ENCODE measurements at places on chromosomes 3 and 15.

- DNase-seq = no peak
Measured at GRCh38 chr15:88700716-88701115, 61.9 kb downstream of the ISG20 start.

DNA sequence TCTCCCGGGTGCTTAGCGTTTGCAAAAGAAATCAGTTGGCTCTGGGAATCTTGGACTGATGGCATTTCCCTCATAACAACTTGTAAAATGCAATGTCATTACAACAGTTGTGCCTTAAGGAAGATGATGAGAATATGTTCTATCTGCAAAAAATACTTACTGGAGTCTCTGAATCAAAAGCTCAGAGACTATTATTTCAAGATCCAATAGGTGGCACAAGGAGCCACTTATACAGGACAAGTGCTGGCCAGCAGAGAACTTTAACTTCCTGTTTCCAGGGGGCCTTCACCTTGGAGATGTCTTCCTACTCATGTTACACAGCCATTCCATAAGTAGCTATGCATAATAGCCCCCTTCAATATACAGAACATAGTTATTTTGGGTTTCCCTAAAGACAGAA lies 8.9 kb upstream of the RPS27L start:
- DNase-seq = peak; percentile 49

GRCh38 chr15:74053941-74054529 lies 28.3 kb downstream of the GOLGA6A start:
- DNase-seq = peak; percentile 52

GRCh38 chr15:52727815-52728214 lies 48.6 kb upstream of the ATOSA start:
- no peak for DNase-seq

GRCh38 chr3:72152551-72153476 lies 367.9 kb upstream of the PROK2 start:
- no peak for DNase-seq

DNA sequence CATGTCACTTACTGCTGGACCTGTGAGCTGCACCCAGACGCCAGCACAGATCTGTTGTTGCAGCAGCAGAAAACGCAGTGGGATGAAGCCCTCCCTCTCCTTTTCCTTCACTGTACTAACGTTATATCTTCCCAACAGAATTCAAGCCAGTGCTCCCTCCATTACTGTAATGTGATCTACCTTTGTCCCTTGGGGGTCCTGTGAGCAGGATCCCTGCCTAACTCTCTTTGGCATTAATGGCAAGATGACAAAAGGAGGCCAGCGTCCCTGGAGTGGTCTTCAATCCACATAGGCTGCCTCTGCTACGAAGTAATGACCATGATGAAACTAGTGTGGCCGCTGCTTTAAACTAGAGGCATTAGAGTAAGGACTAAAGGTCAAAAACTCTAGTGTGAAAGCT lies 69.3 kb upstream of the SOX14 start:
- no peak for DNase-seq

DNA sequence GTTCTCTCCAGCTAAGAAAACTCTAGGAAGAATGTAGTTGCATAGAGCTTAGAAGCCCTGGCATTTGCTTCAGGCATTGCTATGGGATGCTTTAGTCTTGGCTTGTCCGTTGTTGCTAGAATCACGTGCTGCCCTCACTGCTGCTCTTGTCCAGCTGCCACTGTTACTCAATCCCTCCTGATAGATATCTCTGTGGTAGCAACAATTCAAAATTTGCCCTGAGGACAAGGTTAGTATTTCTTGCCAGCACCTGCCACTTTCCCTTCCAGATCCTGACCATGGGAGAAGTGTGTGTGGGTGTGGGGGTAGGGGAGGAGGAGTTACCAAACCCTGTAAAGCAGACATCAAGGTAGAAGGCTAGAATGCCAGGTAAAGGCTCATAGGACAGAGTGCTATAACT lies 113.8 kb downstream of the PPM1L start:
- no peak for DNase-seq

DNA sequence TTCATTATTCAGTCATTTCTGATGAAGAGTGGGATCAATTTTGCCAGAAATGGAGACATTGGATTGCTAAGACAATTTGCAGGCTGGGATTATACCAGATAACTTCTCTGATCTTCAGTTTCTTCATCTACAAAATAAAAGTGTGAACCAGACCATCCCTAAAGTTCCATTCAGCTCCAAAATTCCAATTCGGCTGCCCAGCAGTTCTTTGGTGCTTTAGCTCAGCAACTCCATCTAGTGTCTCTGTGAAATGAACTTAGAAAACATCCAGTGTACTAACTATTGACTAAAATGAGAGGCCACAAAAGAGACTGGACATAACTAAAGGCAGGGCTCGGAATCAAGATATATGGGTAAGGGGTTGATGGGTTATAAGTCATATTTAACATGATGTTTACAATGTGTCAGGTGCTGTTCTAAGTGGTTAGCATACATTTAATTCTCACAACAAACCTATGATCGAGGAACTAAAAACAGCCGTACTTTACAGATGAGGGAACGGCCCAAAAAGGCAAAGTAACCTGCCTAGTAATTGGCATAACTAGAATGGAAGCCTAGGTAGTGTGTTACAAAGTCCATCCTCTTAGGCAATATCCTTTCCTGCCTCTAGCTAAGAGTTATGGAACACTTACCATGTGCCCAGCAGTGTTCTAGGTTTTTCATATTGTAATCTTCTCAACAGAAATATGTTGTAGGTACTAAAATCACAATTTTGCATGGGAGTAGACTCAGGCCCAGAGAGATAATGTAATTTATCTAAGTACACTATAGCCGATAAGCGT lies 17.0 kb downstream of the THAP10 start:
- DNase-seq = no peak

- no peak for DNase-seq
Measured at GRCh38 chr3:55720614-55721013, 233.5 kb upstream of the WNT5A start.

- no peak for DNase-seq
Measured at GRCh38 chr15:41965441-41966413, 6.6 kb downstream of the EHD4 start.

GRCh38 chr15:83010709-83011270 lies 649 bp downstream of the C15orf40 start:
- peak; percentile 88 for DNase-seq

DNA sequence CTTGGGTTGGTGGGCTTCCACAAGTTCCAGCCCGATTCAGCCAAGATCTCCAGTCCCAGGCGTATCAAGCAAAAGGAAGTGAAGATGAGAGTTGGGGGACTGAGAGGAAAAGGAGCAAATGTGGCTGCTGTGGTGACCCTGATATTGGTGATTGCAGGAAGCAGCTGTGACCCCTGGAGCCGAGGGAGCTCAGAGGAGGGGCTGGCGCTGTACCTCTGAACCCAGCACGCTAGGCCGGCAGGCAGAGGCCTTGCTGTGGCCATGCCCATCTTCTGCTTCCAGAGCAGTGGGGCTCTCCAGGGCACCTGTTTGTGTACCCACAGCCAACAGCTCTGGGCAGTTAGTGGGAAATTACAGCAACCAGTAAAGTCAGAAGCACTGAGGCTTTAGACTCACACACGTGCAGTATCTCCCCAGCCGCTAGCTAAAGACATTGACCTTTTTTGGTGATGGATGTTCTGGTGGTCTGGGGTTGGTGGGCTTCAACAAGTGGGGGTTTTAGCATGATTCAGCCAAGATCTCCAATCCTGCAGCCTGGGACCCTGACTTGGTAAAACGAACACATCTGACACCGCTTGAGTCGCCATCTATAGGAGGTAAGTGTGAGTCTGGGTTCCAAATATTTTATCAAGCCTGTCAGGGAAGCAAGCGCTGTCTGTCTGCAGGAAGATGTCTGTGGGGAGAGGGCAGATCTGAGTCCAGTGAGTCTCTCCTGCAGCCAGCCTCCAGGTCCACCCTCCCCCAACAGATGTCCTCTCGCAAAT lies 33.1 kb downstream of the TM2D3 start:
- DNase-seq = no peak

- no peak for DNase-seq
Measured at GRCh38 chr15:37873336-37873735, 61.1 kb upstream of the TMCO5A start.

- DNase-seq = no peak
Measured at GRCh38 chr3:71672340-71672739, 52.9 kb downstream of the EIF4E3 start.

DNA sequence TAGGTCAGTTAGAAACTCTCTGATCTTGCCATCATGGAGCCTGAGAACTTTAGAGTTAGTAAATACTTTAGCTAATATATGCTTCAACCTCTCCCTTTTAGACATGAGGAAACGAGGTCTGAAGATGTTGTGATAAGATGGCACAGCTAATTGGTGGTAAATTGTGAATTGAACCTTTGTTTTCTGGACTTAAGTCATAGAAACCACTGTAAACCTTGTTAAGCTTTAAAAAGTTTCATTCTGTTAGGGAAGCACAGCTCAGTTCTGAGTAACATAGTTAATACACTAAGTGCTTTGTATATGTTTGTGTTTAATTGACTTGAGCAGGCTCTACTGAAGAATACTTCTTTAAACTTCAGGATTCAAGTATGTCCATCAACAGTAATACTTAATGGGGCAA lies 108.6 kb downstream of the AKAP13 start:
- DNase-seq = no peak

GRCh38 chr15:100790786-100791265 lies 88.8 kb upstream of the ALDH1A3 start:
- DNase-seq = no peak

GRCh38 chr3:40829876-40830275 lies 305.1 kb downstream of the ZNF621 start:
- DNase-seq = no peak

- DNase-seq = no peak
Measured at GRCh38 chr3:58218904-58219303, 8.1 kb upstream of the DNASE1L3 start.

DNA sequence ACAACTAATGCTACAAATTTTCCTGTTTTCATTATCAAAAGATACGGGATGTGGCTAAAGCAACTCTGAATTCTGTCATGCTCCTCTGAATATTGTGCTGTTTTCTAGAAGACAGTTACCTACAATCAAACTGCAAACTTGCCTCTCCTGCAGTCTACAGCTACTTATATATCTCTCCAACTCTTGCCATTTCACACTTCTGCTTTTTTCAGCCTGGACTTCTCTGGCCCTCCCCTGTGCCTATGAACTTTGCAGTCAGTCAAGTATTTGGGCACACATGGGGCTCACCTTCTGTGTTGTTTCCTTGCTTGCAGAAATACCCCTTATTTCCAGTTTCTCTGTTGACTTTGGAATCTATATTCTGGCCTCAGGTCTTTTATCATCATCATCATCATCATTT lies 575.6 kb downstream of the GRM7 start:
- no peak for DNase-seq

DNA sequence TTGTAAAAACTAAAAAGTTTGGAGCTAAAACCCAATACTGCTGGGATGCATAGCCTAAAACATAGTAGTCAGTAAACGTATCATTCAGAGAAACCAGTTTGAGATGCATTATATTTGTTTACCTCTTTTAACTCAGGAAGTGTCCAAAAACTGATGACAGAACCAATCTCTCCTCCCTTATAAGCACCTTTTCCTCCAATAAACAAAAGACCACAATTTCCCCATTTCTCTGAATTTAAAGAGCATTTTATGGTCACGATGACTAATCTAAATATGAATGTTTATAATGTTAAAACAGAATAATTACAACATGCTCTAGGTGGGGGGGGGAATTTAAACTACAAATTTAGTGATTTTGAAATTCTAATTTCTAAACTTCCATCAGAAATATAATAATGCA lies 58.5 kb downstream of the CEP63 start:
- DNase-seq = peak; percentile 54

GRCh38 chr3:133474817-133475216 lies 75.0 kb downstream of the BFSP2 start:
- DNase-seq = peak; percentile 47

DNA sequence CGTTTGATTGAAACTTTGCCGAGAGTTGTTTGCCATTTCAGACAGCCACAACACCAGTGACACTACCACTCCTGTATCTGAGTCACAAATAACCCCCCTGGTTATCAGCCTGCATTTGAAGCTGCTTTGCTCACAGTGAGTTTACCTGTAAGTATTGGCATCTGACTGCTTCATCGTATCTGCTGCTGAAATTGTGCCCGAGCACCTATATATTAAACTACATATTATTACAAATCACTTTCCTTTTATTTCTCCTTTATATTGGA lies 39.2 kb upstream of the SPSB4 start:
- no peak for DNase-seq

GRCh38 chr3:14583548-14584091 lies 43.5 kb upstream of the GRIP2 start:
- no peak for DNase-seq

DNA sequence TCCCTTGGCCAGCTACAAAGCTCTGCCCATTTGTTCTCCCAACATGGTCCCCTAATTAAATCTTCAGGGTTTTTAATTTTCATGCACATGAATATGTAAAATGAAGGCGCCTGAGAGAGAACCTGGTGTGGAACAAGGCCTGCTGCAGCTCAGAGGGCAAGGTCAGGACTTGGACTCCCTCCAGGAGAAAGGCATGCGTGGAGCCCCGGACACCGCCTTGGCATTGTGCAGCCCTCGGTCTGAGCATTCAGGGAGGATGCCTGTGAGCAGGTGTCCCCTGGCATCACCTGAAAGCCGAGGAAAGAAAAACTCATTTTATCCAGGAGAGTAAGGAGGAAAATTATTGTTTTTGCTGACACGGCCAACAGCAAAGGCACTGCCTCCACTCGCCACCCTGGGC lies 33.8 kb upstream of the EPHB1 start:
- DNase-seq = no peak

DNA sequence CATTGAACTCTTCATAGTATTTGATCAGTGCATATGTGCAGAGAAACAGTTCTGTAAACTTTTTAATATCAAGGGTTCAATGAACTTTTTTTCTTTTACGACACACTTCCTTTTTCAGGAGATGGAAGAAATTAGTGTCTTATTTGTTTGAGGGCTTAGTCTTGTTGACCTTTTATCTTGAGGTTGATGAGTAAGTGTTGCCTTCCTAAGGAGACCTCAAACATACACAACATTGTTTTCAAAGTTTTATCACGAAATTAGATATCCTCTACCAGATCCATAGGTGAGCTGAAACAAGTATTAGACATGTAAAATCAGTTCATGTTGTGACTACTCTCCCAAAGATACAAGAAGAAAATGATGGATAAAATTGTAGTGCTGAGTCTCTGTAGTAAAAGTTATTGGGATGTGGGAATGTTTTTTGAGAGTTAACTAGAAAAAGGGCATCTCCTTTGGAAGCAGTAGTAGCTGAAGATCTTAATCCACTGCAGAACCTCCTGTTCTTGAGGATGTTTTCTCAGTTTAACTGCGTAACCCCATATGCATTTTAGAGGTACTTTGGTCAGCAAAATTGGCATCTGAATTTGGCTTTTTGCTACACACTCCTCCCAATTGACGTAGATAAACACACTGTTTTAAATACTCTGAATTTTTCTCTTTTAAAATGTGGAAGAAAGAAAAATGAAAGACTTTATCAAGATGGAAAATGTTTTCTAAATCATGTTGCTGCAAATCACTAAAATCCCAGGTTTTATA lies 116.8 kb downstream of the GALK2 start:
- DNase-seq = no peak

DNA sequence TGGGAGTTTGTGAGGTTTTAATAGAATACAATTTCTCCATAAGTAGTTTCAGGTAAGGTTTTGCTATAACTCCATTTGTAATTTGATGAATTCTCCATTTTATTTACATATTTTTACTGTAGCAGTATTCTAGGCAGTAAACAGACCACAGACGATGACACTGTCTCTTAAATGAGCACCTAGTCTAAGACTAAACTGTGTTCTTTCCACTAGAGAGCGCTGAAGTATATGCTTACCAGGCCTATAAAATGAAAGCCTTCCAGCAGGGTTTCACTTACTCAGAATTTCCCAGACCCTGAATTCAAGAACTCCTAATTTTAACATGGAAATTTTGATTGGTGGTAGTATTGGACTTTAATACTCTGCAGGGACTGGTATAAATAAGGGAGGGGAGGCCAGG lies 41.6 kb downstream of the POLG start:
- DNase-seq = no peak

All from inflammatory macrophage treated with lipopolysaccharide for 1 hour (primary cell).